ENCODE measurements at places on chromosomes 12 and 14. TPM values are rescaled to one million over a fixed set of nuclear protein-coding genes. Genes with fewer than 3 reads are reported as not detected.

GRCh38 chr12:18468246-18469075, 207.1 kb downstream of the PIK3C2G start:
- H3K36me3 ChIP-seq = no peaks in the 10 kb centered on the region
- H3K27me3 ChIP-seq = no peaks in the 10 kb centered on the region
- no peak overlapping the region for H3K27ac ChIP-seq
- no peak overlapping the region for H3K4me3 ChIP-seq
- DNase-seq = no peak

DNA sequence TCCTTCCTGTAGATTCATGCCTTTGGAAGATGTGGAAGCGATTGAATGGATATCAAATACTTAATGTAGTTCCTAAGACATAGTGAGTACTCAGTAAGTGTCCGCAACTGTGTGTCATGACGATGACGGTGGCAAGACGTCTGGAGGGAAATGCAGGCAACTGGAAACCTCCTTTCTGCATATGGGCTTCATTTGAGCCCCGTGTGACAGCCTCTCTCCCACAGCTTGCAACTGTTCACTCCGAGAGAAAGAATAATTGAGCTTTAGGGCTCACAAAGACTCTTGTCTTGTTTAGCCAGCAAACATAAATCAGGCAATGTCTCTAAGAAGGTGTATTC, 6.9 kb downstream of the CFAP251 start:
- no peak overlapping the region for H3K4me3 ChIP-seq
- H3K27ac ChIP-seq = no peak overlapping the region
- H3K36me3 ChIP-seq = no peaks in the 10 kb centered on the region
- no peak for DNase-seq
- no peaks in the 10 kb centered on the region for H3K4me1 ChIP-seq

DNA sequence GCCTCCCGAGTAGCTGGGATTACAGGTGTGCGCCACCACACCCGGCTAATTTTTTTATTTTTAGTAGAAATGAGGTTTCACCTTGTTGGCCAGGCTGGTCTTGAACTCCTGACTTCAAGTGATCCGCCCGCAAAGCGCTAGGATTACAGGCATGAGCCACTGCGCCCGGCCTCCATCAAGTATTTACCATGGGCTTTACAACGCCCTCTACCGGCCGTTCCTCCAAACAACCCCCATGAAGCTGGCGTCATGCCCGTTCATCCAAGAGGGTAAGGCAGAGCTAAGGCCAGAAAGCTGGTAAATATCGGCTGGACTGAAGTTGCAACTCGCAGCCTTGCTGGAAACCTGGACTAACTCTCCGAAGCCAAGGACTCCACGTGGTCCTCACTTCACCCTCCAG, 41.6 kb downstream of the RNF34 start:
- DNase-seq = no peak
- peaks cover 52% of the 10 kb centered on the region for H3K36me3 ChIP-seq
- no peaks in the 10 kb centered on the region for H3K4me1 ChIP-seq
- no peak overlapping the region for H3K27ac ChIP-seq
- no peaks in the 10 kb centered on the region for H3K27me3 ChIP-seq
- no peak overlapping the region for H3K4me3 ChIP-seq

DNA sequence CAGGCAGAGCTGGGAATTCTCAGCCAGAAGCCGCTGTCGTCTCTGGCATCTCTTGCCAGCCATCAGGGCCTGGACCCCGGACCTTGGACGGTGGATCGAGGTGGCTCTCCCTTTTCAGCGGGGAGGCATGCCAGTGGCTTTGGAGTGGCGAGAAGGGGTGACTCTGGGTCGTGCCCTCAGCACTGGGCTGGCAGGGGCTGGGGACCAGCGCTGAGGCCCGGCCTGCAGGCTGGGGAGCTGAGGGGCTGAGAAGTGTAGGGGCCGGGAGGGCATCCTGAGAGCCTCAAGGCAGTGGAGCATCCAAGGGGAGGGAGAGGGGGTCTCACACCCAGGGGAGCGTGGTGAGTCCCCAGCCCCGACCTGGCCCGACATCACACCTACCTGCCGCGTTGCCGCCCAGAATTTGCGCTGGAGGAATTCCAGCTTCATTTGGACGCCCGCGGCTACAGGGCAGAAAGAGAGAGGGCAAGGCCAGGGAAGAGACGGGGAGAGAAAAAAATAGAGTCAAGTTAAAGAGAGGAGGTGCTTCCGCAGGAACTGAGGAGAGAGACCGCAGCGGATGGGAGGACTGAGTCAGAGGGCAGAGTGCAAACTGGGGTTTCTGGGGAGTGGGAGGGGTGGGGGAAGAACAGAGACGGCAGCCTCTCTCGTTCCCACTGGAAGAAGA, 9.0 kb upstream of the LRTM2 start:
- no peaks in the 10 kb centered on the region for H3K27me3 ChIP-seq
- H3K4me3 ChIP-seq = no peak overlapping the region
- H3K27ac ChIP-seq = peak overlapping the region; percentile 48
- H3K36me3 ChIP-seq = no peaks in the 10 kb centered on the region
- no peak for DNase-seq
- peaks cover 29% of the 10 kb centered on the region for H3K4me1 ChIP-seq

- no peak overlapping the region for H3K27ac ChIP-seq
- H3K36me3 ChIP-seq = no peaks in the 10 kb centered on the region
- no peaks in the 10 kb centered on the region for H3K27me3 ChIP-seq
- no peak overlapping the region for H3K4me3 ChIP-seq
These were observed 201.1 kb upstream of the LRIG3 start for GRCh38 chr12:59121451-59121850.

DNA sequence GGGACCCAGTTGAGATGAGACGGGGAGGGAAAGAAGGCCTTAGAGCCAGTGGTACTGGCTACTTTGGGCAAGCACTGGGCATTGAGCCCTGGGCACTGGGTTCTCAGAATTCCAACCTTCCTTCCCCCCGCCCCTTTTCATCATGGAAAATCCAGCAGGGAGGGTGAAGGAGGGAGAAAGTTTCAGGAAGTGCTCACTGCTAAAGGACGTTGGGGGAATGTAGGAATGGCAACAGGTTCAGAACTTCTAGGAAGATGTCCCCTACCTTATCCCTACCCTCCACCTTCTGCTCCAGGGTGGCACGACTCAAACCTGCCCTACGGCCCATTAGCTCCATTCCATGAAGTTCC, 4.2 kb upstream of the TNS2 start:
- peaks cover 14% of the 10 kb centered on the region for H3K4me1 ChIP-seq
- no peak overlapping the region for H3K4me3 ChIP-seq
- H3K27ac ChIP-seq = no peak overlapping the region
- no peak for DNase-seq

DNA sequence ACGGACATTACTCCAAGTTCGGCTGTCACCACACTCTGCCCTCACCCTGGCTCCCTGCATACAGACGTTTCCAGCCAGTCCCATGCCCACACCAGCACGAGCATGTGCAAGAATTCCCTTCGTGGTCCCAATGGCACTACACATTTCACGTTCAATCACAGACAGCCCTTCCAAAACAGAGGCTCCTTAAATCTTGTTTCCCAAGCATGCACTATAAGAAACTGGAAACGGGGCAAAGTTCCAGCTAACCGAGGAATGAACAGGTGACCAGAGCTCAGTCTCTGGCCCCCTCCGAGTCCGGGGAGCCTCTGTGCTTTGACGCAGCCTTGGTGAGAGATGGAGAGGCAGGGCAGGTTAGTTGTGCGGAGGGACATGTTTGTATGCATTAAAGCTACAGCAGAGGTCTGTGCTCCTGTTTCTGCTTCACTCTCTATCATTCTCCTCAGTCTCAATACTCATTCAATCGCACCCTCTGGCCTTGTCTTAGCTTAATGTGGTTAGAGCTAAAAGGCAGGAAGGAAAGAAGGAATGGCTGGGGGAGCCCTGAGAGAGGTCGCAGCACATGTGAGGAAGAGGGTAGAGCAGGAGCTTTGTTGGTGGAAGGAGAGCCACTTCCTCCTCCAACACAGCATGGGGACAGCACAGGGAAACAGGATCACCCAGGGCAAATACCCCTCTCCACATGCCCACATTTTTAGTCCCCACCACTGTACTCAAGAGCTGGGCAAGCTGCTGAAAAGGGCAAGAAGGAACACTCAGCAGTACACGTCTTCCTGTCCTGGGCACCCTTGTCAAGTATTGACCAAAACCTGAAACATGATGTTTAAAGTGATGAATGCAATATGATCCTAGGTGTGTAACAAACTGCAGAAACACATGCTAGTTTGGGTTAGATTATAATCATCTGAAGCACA, 12.2 kb upstream of the SELPLG start:
- no peak overlapping the region for H3K4me3 ChIP-seq
- no peaks in the 10 kb centered on the region for H3K36me3 ChIP-seq
- peak overlapping the region; percentile 17 for H3K27ac ChIP-seq
- DNase-seq = no peak
- peaks cover 14% of the 10 kb centered on the region for H3K4me1 ChIP-seq

DNA sequence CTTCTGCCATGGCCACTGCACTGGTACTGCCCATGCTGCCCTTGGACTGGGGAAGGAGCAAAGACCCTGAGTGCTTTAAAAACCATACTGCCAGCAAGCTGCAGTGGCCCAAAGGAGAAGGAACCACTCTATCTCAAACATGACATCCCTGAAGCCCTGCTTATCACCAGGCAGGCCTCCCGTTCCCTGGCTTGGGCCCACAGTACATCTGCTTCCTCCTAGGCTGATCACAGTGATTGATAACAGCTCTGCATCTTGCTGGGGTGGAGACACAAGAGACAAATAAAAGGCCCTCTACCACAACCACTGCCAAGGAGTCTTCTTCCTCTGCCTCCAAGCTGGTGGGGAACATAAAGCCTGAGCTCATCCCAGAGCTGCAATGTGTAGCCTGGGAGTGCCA, 567.5 kb downstream of the TRHDE start:
- H3K27me3 ChIP-seq = no peaks in the 10 kb centered on the region
- no peak overlapping the region for H3K27ac ChIP-seq
- no peaks in the 10 kb centered on the region for H3K36me3 ChIP-seq
- no peak for DNase-seq
- H3K4me1 ChIP-seq = no peaks in the 10 kb centered on the region

- no peaks in the 10 kb centered on the region for H3K4me1 ChIP-seq
- H3K4me3 ChIP-seq = no peak overlapping the region
- H3K27me3 ChIP-seq = no peaks in the 10 kb centered on the region
- DNase-seq = no peak
These were observed 126.2 kb downstream of the CRADD start for GRCh38 chr12:93803424-93803807.

DNA sequence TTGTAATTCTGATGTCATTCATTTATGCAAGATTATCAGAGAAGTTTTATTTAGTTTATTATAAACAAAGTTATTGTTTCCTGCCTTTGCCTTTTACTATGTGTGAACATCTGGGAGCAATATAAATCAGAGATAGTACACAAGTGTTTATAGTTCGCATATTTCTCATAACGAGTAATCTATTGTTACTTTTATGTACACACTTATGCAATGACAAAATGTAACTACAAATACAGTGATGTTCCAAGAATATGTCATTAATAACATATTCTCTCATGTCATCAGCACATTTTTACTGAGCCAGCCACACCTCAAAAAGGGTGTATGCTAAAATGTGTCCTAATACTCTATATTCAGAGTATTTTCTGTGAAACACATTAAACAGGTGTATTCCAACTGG, 243.2 kb downstream of the ALX1 start:
- H3K4me3 ChIP-seq = no peak overlapping the region
- H3K27ac ChIP-seq = no peak overlapping the region

- no peak for DNase-seq
- H3K4me1 ChIP-seq = no peaks in the 10 kb centered on the region
- H3K4me3 ChIP-seq = no peak overlapping the region
- H3K27ac ChIP-seq = no peak overlapping the region
These were observed 309.9 kb downstream of the VRK1 start for GRCh38 chr14:97107080-97107479.

- no peak for DNase-seq
- H3K4me1 ChIP-seq = peaks cover 15% of the 10 kb centered on the region
- no peaks in the 10 kb centered on the region for H3K36me3 ChIP-seq
- H3K27me3 ChIP-seq = no peaks in the 10 kb centered on the region
These were observed 50.8 kb downstream of the GALNT9 start for GRCh38 chr12:132278401-132279183.

DNA sequence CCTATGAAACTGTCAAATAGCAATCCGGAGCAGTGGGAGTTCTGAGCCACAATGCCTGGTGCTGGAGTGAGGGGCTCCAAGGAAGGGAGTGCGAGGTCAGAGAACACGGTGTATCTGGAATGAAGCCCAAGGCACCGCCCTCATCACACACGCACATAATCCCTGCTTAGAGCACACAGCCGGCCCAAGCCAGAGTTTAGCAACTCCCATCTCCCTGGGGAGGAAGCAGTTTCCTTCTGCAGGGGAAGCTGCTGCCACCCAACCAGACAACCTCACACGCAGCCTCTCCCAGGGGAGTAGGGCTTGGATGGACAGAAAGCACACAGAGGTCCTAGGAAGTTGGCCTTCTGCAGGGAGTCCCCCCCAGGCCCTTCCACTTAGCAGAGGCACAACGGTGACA, 31.3 kb downstream of the ACTN1 start:
- peaks cover 16% of the 10 kb centered on the region for H3K4me1 ChIP-seq
- DNase-seq = no peak
- H3K27ac ChIP-seq = no peak overlapping the region
- no peaks in the 10 kb centered on the region for H3K27me3 ChIP-seq
- H3K4me3 ChIP-seq = no peak overlapping the region

- peaks cover 58% of the 10 kb centered on the region for H3K36me3 ChIP-seq
- DNase-seq = no peak
- H3K4me1 ChIP-seq = no peaks in the 10 kb centered on the region
- H3K27ac ChIP-seq = no peak overlapping the region
- H3K27me3 ChIP-seq = no peaks in the 10 kb centered on the region
These were observed 48.7 kb downstream of the ATP2A2 start for GRCh38 chr12:110329710-110330109.

DNA sequence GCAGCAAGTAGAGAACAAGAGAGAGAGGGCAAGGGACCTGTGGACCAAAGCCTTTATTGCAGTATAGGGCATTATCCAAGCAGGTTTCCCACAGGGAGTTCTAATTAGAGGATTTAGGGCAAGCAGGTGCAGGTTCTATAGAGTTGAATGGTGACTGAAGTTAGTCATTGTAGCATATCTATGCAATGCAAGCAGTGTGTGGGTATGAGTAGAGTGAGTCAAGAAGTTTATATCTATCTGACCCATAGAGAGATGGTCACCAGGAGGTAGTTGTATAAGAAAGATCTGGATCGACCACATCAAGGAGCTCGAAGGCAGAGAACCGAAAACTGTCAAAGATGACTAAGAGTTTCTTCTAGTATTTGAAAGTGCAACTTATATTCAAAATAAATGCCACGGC, 167.3 kb downstream of the PLCZ1 start:
- H3K4me3 ChIP-seq = no peak overlapping the region
- no peaks in the 10 kb centered on the region for H3K27me3 ChIP-seq
- H3K4me1 ChIP-seq = no peaks in the 10 kb centered on the region
- no peaks in the 10 kb centered on the region for H3K36me3 ChIP-seq
- H3K27ac ChIP-seq = no peak overlapping the region

Gene FOXG1
- not detected for total RNA-seq

Gene B4GALNT3
- 2.1 TPM for total RNA-seq

Gene WSCD2
- total RNA-seq = not detected

Gene ZNF891
- 7.3 TPM for total RNA-seq

Gene PRR4
- total RNA-seq = 0.87 TPM

Gene P3H3
- 11.8 TPM for total RNA-seq

Gene ASB2
- total RNA-seq = 29.7 TPM

Gene LRP6
- 4.0 TPM for total RNA-seq

Gene CELA1
- total RNA-seq = 0.73 TPM

All from CD4-positive, alpha-beta memory T cell (primary cell).